Right ventricle myocardium inferior (tissue), 1 donor: ENCODE measurements at places on chromosomes 11 and 22.

DNA sequence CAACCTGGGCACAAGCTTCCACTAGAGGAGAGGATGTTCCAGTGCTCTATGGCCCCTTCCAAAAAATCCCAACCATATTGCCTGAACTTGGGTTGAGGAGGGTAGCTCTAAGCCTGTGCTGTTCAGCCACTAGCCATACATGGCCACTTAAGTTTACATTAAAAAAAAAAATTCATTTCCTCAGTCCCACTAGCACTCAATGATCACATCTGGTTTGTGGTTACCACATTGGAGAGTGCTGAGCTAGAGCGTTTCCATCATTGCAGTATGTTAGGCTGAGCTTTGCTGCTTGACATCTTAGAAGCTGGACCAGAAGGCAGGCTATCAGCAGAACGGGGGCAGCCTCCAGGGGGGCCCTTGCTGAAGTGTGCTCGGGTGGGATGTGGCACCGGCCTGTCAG lies 43.5 kb upstream of the CYP2D6 start:
- DNase-seq, result no peak

DNA sequence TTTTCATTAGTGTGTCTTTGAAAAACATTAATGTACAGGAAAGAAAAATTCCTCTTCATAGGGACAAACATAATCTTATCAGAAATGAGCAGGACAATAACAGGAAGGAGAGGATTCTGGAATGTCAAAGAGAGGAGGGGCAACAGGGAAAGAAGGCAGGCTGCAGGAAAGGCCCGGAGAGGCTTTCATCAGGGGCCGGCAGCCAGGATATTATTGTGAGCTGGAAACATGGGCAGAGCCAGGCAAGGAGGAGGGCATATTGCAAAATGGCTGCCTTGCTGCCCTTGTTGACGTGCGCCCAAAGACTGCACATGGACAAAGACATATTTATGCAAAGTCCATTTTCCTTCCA lies 433.7 kb downstream of the ETS1 start:
- DNase-seq, result no peak

GRCh38 chr22:40535642-40536041 lies 100.9 kb downstream of the MRTFA start:
- no peak for DNase-seq

DNA sequence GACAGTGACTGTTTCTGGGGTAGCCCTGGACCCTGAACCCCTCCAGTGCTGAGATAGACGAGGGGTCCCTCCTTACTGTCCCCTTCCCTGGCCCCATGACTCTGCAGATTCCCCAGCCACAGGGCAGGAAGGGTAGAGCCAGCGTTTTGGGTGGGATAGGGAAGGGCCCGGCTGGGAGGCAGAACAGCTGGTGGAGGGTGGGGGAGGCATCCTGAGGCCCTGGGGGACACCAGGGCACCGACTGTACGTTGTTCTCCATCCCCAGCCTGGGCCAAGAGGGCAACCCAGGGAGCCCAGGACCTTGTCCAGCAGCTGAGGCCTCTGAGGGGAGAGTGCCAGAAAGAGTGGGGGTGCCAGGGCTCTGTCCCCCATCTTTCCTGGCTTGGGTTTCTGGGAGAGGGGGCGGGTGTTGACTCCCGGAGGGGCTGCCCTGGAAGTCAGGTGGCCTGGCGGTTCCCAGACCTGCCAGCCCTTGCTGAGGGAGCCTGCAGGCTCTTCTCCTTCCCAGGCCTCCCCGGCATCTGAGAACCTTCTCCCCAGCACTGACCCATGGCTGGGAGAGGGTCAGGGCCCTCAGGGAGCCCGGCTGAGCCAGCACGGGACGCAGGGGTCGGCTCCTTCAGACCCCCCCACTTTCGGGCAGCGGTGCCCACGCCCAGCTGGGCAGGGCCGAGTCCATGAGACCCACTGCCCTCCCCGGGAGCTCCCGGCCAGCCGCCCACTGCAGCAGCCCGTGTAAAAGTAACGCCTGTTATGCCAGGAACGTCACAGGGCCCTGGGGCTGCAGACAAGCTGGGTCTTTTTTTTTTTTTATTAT lies 30.3 kb downstream of the IGF2 start:
- DNase-seq, result peak; percentile 35

- no peak for DNase-seq
Observed at GRCh38 chr11:93852242-93852641, 1.8 kb upstream of the VSTM5 start.

DNA sequence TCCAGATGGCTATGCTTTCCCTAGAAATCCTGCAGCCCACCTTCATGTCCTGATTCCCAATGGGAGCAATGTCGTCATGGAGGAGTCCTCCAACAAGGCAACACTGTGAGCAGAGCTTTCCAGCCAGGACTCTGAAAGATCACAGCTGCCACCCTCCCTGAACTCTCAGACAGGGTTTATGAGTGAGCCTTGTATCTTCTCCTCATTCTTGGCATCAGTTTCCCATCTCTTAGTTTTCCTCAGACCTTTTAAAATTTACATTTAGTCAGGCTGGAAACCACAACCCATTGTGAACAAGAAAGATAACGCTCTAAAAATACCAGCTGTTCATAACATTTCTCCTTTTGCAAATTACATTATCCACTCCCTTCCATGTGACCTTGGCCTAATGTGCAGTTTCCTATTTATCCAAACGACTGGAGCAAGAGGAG lies 15.6 kb upstream of the LYVE1 start:
- no peak for DNase-seq

DNA sequence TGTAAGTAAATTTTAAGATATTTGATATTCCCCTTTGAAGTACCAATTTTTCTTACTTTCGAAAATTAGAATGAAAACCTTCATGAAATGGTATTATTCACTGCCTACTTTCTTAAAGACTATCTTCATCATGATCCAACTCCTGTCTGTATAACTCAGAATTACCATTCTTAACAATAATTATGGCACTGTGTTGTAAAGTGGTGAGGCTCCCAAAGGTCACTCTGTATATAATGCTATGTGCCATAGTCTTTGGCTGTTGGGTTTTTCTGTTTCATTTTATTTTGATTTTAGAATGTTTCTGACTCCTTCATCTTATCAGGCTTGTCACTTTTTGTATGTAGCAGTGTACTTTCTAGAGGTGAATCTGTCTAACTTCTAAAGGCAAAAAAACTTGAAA lies 52.4 kb downstream of the MAML2 start:
- DNase-seq, result no peak

DNA sequence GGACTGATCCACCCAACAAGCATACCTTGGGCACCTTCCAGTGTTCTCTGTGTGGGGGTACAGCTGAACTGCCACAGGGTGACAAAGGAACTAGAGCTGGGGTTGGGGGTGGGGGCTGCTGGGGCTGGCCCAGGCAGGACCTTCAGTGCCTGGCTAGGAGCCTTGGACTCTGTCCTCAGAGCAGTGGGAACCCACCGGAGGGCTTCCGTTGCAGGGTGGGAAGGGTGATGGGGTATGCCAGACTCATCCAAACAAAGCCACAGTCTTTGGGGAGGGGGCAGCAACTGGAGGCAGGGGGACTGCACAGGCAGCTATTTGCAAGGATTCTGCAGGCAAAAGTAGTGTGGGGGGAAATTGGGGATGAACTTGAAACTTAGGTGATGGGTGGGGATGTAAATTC lies 35.7 kb upstream of the CLDN5 start:
- no peak for DNase-seq

- peak; percentile 27 for DNase-seq
Observed at GRCh38 chr22:29141078-29141688, 64.5 kb upstream of the EMID1 start.

GRCh38 chr11:123653827-123654565 lies 428 bp downstream of the SCN3B start:
- DNase-seq, result peak; percentile 75

DNA sequence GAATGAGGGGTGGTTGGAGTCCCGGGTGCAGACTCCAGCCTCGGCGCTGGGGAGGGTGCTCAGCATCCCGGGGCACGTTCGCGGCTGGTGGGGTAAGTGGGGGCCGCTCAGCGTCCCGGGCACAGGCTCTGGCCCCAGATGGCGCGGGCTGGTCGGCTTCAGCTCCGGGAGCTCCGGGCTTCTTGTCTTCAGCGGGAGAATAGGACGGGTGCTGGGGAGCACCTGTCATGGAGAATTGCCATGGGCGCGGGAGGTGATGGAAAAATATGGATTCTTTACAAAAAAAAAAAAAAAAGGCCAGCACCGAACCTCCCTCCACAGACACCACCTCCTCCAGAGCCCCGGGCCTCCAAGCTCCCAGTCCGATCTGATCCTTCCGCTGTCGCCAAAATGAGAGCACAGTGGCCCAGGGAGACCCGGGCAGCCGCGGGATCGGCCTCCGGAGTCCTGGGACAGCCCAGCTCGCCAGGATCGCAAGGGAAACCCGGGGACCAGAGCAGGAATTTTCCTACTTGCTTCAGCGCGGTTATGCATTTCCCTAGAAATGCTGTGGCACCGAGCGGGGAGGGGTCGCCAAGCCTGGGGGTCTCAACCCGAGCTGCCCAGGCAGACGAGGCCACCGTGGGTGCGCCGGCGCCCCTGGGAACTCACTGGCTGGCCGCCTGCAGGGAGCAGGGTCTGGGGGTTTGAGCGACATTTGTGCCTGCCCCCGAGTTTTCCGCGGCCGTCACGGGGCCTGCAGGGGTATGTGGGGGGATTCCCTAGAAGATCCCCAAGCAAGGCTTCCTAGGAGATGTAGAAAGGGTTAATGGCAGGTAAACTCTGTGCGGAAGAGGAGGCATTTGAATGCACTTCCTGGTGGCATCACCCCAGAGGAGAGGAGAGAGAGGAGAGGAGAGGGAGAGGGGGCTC lies 1336.9 kb downstream of the BRD1 start:
- no peak for DNase-seq

GRCh38 chr22:33274214-33275072 lies 216.3 kb upstream of the SYN3 start:
- no peak for DNase-seq
